ENCODE measurements at places on chromosomes 6 and 20.

GRCh38 chr6:41846666-41847237 is 48.4 kb downstream of the USP49 start:
- DNase-seq: no peak

- no peak for DNase-seq
Measured at GRCh38 chr6:87975561-87975960, 72.1 kb upstream of the SPACA1 start.

DNA sequence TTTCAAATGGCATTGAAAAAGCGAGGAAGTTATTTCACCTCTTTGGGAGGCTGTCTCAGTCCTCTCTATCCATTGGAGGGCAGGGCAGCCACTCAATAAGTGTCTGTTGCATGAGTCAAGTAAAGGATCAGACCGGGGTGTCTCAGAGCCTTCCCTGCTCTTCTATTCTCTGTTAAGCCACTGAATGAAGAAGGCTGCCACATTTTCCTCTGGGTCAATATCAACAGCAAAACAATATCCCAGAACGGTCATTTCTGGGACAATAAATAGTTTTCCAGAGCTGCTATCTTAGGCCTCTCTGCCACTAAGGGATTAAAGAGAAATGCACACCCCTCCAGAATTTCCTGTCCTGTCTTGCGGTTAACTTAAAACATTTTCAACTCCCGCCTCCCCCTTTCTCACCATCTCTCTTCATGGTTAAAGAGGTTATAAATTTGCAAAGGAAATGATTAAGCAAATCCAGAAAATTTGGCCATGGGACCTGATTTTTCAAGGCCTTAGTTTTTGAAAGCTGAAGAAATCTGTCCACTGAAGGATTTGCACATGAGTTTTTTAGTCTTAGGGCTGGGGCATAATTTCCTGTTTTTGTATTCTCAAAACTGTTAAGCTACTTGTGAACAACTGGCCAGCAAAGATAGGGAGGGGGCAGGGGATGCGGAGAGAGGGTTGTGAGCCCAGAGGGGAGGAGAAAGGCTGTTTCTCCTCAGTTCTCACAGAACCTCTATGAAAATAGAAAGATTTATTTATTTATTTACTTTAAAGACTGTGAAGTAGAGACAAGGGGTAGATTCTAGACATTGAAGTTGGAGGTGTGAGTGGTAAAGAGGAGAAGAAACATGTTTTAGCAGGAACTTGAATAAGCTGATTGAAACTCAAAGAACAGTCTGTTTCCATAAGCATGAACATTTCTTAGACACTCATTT is 135.7 kb downstream of the BCAS1 start:
- no peak for DNase-seq

DNA sequence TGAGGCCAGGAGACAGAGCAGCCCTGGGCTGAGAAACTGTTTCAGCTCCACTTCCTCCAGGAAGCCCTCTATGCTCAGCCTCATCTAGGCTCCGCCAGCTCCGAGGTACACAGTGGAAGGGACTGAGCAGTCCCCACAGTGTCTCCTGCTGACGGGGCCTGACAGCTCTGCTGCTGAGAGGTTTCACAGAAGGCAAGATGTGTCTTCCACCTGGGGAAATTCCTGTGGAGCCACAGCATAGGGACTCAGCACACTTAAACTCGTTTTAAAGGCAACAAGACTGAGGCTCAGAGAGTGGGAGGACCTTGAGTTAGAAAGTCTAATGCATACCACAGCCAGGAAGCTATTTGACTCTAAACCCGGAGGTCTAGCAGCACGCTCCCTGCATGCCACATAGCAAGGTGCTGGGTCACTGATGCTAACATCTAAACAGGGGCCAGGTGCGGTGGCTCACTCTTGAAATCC is 6.8 kb downstream of the ADA start:
- DNase-seq: no peak

- DNase-seq: no peak
Measured at GRCh38 chr6:144621332-144621731, 336.2 kb downstream of the UTRN start.

- no peak for DNase-seq
Measured at GRCh38 chr6:29964518-29964886, 22.2 kb downstream of the HLA-A start.

DNA sequence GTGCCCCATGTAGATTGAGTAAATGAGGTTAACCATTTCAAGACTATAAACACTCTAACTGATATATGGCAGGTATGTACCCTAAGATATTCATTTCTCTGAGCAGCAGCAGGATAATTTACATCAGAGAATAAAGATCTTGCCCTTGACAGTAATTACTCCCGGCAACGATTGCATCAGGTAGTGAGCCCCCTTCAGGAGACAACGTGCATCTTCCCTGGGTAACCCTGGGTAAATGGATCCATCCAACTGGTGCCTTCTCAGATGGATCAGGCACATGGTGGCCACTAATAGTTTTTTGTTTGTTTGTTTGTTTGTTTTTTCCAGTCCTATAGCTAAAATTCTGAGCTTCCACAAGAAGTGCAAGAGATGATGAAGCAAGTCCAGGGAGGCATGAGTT is 469.4 kb upstream of the SLC35B3 start:
- no peak for DNase-seq

DNA sequence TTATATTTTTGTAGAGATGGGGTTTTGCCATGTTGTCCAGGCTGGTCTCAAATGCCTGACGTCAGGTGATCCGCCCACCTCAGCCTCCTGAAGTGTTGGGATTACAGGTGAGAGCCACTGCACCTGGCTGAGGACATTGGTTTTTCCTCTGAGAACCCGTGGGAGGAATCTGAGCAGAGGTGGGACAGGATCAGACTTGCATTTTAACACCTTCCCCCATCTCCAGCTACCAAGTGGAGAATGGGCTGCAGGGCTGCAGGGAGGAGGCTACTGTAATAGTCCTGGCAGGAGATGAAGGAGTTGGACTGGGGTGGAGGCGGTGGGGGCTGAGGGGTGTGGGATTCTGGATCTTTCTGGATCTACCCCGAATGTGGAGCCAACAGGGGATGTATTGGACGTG is 24.5 kb downstream of the FAM110A start:
- DNase-seq: no peak

DNA sequence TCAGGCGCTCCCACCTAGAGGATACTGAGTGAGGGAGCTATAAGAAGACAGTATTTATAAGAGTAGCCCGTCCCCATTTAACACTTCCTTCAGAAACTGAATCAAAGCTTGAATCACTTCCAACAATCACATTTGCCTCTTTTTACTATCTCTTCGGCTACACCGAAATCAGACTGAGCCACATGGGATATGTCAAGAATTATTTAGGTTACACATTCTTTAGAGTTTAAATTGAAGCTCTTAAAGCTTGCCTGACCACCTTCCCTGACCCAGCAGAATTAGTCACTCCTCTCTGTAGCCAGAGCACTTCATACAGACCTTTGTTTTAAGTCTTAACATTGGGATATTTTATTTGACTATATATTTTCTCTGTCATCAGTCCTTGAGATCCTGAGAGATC is 163.7 kb downstream of the MAFB start:
- no peak for DNase-seq

DNA sequence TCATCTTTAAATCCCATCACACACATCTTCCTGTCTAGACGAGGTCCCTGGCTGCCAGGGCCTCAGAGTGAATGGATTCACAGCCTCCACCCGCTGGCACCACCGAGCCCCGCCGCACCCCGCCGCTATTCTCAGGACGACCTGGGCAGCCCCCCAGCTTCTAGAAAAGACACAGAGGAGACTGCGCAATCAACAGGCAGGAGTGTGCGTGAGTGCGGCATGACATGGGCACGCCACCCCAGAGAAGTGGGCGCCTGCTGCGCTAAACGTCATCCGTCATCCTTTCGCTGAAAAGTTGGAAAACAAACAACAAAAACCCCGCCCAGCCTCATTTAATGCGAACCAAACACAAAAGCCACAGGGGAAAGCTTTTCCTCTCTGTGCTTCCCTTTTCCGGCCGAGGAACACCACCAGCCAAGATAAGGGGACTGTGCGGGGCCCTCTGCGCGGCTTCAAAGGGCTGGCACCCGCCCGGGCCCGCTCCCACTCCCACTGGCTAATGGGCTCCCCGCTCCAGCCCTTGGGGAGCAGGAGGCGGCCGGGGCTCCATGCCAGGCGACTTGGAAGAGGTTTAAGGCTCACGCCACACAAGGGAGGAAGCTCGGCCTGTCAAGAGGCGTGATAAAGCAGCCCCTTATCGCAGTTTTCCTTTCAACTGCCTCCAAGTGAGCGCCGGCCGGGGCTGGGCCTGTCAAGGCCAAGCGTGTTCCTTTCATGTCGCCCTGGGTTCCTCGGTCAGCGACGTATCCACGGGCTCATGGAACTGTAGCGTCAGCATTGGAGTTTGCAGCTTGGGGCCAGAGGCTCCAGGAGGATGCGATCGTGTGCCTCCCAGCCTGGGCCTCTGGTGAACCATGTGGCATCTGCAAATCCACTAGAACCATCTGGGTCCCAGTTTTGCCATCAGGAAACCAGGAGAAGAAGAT is 50.1 kb downstream of the NFATC2 start:
- DNase-seq: no peak

GRCh38 chr20:60345106-60345505 is 386.9 kb downstream of the CDH26 start:
- DNase-seq: no peak
